Stimulated activated naive CD4-positive, alpha-beta T cell treated with Interleukin-2 at 50 U/mL for 16 hours (primary cell): ENCODE measurements at places on chromosomes 11 and 22.
A peak's percentile ranks its signal among the peaks of the same experiment; 100 is the strongest.

- DNase-seq = no peak
Observed at GRCh38 chr22:23801238-23801821, 14.6 kb downstream of the SMARCB1 start.

DNA sequence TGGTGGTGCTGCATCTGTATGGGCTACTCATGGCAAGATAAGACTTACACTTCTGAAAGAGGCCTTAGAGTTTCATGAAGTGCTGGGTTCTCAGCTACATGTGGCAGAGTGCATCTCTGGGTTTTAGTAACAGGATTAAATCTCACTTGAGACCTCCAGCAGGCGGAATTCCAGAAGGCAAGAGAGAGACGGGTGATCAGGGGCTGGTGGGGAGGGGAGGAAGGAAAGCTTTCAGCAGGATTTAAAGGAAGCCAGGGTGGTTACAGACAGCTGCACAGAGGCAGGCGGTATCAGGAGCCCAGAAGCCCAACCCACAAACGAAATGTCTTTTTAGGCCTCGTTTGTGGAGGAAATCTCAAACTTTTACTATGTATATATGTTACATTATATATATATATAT, 56.2 kb upstream of the CD82 start:
- no peak for DNase-seq

GRCh38 chr22:19723232-19723982, at the start of gene GP1BB:
Gene GP1BB, plus strand, starts transcription at chr22:19723539. Its CDS starts 31 bp downstream, at chr22:19723570.
- DNase-seq = no peak

DNA sequence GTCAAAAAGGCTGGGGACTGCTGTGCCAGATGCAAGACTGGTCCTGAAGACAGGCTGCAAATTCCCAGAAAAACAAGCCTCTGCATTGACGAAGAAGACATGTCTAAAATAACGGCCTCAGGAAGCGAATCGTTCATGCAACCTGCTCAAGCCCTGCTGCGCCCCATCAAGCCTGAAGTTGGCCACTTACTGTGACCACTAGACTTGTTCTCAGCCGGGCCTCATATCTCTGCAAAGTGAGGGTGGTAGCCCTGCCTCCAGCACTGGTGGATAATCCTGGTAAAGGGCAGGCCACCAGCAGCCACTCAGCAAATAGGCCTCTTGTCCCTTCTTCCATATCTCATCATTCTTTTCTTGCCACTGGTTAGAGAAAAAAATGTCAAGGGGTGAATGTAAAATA, 11.8 kb downstream of the LTO1 start:
- DNase-seq = no peak

GRCh38 chr11:134033696-134034491, 35.0 kb upstream of the JAM3 start:
- peak; percentile 46 for DNase-seq

DNA sequence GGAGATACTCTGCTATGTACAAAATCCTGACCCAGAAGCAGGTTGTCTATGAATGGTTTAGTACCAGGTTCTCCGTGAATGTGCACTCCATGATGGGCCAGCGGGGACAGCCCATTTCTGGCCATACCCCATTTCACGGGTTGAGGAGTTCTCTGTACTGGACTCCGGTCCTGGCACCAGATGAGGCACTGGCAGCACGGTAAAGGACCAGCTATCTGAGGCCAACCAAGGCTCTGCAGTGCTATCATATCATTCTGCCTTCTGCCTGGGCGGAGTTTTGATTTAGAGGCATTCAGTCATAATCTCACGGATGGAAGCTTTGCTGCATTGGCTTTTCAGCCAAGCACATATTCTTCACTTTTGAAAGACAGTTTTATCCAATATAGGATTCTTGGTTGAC, 18.5 kb upstream of the KMT5B start:
- no peak for DNase-seq

DNA sequence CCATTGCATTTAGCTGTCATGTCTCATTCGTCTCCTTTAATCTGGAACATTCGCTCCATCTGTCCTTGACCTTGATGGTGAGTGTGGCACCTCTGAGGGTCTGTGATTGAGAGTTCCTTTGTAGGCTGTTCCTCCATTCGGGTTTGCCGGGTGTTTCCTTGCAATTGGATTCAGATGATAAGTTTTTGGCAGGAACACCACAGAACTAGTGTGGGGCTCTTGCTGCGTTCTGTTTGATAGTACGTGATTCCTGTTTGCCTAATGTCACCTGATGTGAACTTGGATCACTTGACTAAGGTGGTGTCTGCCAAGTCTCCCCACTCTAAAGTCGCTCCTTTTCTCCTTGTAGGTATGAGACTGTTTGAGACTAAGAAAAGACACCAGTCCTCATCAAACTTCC, 109.7 kb upstream of the TMEM45B start:
- no peak for DNase-seq

GRCh38 chr11:134528453-134528852, 116.4 kb upstream of the B3GAT1 start:
- DNase-seq = no peak

DNA sequence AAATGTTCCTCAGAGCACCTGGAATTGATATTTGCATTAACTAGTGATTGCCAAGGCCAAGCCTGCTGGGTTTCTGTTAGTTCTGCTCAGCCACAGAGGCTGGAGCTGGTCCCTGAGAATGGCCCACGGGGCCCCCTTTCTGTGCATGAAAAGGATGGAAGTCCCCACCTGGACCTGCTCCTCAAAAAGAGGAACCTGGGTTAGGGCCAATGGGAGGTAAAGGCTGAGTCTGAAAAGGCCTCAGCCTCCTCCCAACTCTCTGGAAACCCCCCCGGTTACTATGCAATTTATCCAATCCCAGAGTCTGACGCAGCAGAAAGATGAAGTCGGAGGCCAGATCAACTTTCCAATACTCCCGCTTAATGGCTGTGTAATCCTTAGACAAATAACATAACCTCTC, 6.8 kb upstream of the CREB3L1 start:
- no peak for DNase-seq

DNA sequence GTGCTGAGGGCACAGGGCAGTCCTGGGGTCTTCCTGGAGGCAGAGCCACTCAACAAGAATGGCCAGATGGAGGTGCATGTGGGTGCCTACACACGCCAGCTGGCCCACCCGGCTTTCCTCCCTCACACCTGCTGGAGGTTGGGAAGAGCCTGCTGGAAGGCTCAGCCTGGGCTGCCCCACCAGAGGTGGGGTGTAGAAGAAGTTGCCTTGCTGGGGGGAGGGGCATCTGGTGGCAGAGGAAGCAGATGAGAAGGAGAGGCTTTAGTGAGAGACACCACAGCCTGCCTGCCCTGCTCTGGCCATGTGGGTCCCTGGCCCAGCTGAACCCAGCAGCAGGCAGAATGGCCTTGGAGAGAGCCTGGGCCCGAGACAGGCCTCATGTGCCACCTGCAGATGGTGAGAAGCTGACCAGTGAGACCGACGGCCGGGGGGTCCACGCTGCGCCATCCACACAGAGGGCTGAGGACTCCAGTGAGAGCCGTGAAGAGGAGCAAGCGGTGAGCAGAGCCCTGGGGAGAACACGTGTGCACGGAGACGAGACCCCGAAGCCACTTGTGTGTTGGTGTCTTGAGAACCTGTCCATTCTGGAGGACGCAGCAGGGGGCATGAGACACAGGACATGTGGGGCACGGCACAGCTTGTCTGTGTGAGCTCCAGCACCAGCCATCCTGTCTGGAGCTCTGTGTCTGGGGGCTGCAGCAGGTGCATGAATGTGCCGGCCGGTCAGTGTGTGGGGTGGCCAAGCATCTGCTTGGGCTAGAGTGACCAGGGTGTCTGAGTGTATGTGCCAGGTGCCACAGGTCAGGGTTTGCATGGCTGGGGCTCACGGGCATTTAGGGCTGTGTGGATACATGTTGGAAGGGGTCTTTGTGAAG, 2.7 kb downstream of the B4GALNT4 start:
- no peak for DNase-seq

DNA sequence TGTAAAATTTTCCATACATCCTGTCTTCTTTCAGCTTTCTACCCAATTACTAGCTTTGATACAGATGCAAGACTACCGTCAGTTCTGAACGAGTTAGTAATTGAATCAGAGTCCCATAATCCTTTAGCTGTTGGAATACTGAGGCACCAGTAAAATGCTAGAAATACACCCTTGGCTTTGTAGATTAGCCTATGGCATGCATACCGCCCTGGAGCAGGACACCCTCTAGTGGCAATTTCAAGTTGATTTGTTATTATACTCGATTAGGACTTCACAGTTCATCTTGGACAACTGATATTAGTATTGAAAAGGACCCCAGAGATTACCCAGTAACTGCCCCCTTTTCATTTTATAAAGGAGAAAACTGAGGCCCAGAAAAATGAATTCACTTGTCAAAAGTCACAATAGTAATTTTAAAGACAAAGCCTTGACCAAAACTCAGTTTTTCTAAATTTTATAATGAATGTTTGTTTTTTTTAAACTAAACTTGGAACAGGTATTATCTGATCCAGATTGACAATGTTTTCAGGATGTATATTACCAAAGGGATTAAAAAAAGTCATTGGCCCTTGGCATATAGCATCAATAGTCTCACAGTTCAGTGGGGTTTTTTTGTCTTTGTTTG, 72.6 kb downstream of the HIPK3 start:
- DNase-seq = peak; percentile 17
